Stimulated activated CD8-positive, alpha-beta memory T cell treated with anti-CD3 and anti-CD28 coated beads, Interleukin-15, amount 100 ng/mL, for 4 hours (primary cell): ENCODE measurements at places on chromosomes 3 and 15.

DNA sequence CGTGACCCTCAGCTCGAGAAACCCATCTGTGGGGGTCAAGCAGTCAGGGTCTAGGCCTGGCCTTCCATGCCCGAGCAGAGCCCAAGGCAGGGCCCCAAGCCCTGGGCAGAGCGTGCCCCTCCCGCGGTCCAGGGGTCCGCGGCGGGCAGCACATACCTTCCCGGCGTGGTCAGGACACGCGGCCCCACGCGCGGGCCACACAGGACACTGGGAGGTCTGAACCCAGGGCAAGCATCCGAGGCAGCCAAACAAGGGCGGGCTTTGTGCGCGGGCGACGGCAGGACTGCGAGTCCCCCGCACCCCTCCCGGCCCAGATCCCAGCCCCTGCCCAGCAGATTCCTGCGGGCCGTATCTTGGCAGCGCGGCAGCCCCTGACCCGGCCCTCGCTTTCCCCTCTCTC is 61.6 kb upstream of the ACAN start:
- DNase-seq = no peak

- no peak for DNase-seq
Observed at GRCh38 chr15:33378866-33379480, 68.2 kb downstream of the RYR3 start.

DNA sequence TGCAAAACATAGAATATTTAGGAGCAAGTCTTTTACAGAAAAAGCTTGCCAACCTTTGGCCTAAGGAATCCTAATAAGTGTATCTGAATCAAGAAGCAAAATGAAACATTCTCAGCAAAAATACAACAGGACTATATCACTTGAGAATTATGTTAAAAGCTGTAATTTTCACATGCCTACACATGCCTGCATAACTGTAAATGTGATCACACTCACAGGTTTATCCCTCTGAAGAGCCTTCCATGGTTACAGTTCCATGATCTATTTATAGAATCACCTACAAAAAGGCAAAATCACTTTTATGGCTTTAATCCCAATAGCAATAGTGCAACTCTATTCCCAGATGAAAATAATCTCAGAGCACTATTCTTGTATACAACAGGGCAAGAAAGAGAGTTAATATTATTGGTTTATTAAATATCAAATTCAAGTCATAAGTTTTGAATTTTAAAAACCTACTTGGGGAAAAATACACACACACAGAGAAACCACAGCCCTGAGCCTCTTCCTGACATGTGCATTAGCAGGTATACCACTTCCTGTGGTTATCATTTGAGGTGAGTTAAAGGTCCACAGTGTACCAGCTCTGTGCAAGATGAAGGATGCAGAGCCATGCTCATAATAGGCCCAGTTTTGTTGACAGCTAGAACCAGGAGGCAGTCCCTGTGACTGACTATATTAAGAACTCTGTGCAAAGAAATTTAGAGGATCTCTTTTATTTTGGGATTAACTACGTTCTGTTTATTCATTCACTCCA is 252.5 kb upstream of the TGFBR2 start:
- DNase-seq = peak; percentile 38

DNA sequence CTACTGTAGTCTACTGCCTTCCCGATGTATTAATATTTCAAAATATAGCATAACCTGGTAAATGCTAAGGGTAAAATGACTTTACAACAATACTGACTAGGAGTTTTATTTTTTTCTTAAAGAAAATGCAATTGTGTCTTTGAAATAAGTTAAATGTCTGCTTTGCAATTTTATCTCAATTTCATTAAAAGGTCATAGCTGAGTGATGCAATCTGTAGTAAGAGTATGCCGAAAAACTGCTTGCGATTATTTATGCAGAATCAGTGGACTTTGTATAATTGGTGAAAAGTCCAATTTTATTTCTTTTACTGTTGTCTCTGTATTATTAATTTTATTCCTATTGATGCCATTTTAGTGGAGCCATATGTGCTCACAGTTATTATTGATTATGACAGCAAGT is 1143.6 kb upstream of the EPHA6 start:
- DNase-seq = no peak

- DNase-seq = no peak
Observed at GRCh38 chr3:5312290-5312689, 124.8 kb downstream of the EDEM1 start.

DNA sequence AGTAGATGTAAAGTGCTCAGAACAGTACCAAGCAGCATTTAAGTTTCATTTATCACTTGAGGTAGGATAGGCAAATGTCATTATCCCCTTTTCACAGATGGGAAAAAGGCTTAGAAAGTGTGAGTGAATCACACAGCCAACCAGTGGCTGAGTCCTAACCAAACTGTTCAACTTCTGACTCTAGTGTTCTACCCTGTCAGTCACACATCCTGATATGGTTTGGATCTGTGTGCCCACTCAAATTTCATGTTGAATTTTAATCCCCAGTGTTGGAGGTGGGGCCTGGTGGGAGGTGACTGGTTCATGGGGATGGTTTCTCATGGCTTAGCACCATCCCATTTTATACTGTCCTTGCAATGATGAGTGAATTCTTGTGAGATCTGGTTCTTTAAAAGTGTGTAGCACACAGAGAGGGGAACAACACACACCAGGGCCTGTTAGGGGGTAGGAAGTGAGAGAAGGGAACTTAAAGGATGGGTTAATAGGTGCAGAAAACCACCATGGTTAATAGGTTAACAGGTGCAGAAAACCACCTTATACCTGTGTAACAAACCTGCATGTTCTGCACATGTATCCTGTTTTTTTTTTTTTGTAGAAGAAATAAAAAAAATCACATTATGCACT is 304.7 kb downstream of the SUCLG2 start:
- DNase-seq = no peak
